ENCODE measurements at places on chromosomes 11 and 22. TPM values are rescaled to one million over a fixed set of nuclear protein-coding genes. Genes with fewer than 3 reads are reported as not detected.

Gene NCF4
- total RNA-seq: not detected

Gene APOA4
- not detected for total RNA-seq

Gene PIWIL4
- total RNA-seq: 0.65 TPM

Gene KIRREL3
- total RNA-seq: not detected

Gene SGSM1
- total RNA-seq: 1.1 TPM

Gene TEX54
- total RNA-seq: 0.98 TPM

Gene TPH1
- total RNA-seq: 0.10 TPM

Gene TRIM64
- total RNA-seq: not detected

Gene MOV10L1
- 46.7 TPM for total RNA-seq

Gene TSSK2
- total RNA-seq: not detected

Gene C11orf16
- total RNA-seq: not detected

Gene MYO18B
- not detected for total RNA-seq

Gene FGF19
- total RNA-seq: not detected

Gene BIRC3
- total RNA-seq: 4.3 TPM

Gene C11orf52
- not detected for total RNA-seq

Gene TMPRSS5
- total RNA-seq: 0.33 TPM

Gene OR51B2
- total RNA-seq: not detected

Gene SNX15
- total RNA-seq: 13.7 TPM

Gene C11orf86
- not detected for total RNA-seq

Gene SLC43A3
- 123 TPM for total RNA-seq

Gene CRYBB2
- total RNA-seq: not detected

Gene OVCH2
- total RNA-seq: not detected

Gene GTSE1
- 8.8 TPM for total RNA-seq

Gene CARD16
- 35.9 TPM for total RNA-seq

Gene GUCY1A2
- 1.3 TPM for total RNA-seq

Gene KRTAP5-10
- total RNA-seq: not detected

Gene MUC6
- total RNA-seq: not detected
